ENCODE measurements at places on chromosomes 12 and 14.

DNA sequence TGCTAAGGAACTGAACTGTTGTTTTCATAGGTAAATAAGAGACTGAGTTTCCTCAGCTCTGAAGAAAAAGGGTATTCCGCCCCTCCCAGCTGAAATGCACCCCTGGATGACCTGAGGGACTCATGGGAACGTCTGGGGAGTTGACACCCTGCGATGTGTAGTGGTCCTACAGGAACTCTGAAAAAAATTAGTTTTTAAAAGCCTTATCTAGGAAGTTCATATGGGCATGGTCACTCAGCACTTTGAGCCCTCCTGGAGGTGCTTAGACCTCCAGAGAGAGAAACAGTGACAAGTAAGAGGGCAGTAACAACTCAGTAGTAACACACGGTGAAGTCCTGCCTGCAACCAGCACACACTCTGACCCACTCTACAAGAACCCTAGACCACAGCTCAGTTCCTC lies 91.2 kb upstream of the CNOT2 start:
- no peak for DNase-seq

DNA sequence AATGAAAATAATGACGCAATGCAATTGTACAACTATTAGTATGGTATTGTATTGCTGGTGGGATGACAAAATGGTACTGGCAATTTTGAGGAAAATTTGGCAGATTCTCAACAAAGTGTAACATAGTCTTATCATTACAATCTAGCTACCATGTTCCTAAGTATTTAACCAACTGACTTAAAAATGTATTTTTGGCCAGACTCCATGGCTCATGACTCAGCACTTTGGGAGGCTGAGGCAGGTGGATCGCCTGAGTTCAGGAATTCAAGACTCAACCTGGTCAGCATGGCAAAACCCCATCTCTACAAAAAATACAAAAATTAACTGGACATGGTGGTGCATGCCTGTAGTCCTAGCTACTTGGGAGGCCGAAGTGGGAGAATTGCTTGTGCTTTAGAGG lies 1409.5 kb downstream of the AACS start:
- no peak for DNase-seq

DNA sequence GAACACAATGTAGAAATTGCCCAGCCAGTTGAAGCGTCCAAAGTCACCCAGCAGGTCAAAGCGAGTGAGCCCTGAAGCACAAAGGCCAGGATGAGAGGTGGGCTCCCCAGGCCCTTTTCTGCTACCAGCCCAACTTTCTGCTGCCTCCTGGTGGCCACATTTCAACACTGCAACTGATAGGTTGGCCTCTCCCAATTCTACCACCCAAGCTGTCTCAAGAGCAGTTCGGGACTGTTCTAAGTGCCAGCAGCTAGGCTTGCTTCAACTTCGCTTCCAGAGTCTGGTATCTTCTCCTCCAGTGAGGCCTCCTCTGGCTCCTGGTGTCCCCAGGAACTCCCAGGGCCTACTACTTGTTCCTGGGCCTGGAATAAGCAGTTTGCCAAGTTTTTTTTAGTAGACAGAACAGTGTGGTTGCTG lies 3.4 kb upstream of the DHH start:
- peak; percentile 51 for DNase-seq

GRCh38 chr14:61466249-61466904 lies 145.0 kb downstream of the PRKCH start:
- DNase-seq = no peak

GRCh38 chr14:104138098-104138717 lies at the start of gene KIF26A:
KIF26A (plus strand) TSS chr14:104138587; CDS start chr14:104138723, 136 bp downstream.
- DNase-seq = peak; percentile 63

DNA sequence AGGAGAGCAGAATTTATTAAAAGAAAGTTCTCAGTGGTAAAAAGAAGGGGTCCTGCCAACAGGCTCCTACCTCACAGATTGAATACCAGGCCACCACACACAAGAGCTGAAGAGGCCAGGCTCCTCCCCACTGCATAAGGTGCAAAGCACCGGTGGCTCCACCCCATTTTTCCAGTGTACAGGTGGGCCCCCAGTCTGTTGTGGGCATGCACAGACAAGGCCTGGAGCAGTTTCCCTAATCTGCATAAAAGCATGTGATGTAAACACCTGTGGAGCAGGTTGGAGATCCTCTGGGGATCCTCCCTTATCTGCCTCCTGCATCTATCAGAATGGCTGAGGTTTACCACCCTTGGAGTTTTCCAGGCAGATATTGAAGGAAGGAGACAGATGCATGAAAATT lies 45.7 kb upstream of the PDZRN4 start:
- no peak for DNase-seq

- no peak for DNase-seq
Observed at GRCh38 chr14:95015046-95015445, 142.3 kb downstream of the DICER1 start.

DNA sequence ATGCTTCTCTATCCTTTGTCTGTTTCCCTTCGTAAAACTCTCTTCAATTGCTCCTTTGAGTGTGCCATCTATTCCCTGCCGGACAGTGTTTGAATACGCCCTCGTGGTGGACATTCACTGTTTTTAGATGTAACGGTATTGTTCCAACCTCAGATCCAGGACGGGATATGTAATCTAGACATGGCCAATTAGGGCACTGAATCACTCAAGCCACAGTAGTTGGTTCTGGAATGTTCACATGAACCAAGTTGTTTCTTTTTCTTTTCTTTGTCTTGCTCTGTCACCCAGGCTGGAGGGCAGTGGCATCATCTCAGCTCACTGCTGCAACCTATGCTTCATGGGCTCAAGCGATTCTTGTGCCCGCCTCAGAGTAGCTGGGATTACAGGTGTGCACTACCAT lies 204.2 kb upstream of the PLXNC1 start:
- no peak for DNase-seq

- DNase-seq = no peak
Observed at GRCh38 chr14:100629098-100629497, 41.9 kb upstream of the BEGAIN start.
